ENCODE measurements at places on chromosomes 2 and 18.
A peak's percentile ranks its signal among the peaks of the same experiment; 100 is the strongest.

GRCh38 chr18:41604964-41605363 is 350.1 kb upstream of the PIK3C3 start:
- no peak for DNase-seq

DNA sequence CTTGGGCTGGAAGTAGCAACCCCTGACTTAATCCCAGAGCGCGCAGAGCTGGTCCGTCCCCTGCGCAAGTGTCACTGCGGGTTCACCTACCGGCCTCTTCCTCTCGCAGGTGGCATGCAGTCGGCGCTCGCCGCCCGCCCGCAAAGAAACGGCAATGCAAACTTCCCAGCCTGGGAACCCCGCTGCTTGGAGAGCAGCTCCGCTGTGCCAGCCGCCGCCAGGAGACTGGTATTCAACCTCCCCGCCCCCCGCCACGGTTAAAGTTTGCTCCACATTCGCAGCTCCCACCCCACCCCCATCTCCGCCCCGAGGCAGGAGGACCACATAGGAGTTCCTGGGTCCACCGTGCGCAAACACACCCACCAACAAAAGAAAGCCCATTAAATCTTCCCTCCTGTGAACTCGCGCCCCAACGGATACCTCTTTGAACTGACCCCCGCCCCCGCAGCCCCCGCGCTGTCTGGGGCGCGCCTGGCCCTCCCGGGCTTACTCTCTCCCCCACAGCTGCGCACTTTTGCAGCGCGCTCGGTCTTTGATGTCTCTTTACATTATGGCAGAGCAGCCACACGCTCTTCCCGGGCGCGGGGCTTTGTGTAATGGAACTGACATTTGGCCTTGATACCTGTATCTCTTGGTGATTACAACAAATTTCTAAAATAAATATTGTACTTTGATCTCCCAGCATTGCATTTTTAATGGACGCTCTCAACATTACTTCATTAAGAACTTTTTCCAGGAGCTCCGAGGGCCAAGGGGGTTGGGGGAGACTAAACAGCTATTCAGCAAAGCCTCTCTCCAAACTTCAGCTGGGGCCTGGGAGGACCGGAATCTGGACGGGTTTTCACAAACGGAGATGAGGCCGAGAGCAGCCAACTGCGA is 3.1 kb upstream of the SP5 start:
- no peak for DNase-seq

- DNase-seq = no peak
These were observed 38.3 kb upstream of the RAPGEF4 start for GRCh38 chr2:172697296-172697695.

DNA sequence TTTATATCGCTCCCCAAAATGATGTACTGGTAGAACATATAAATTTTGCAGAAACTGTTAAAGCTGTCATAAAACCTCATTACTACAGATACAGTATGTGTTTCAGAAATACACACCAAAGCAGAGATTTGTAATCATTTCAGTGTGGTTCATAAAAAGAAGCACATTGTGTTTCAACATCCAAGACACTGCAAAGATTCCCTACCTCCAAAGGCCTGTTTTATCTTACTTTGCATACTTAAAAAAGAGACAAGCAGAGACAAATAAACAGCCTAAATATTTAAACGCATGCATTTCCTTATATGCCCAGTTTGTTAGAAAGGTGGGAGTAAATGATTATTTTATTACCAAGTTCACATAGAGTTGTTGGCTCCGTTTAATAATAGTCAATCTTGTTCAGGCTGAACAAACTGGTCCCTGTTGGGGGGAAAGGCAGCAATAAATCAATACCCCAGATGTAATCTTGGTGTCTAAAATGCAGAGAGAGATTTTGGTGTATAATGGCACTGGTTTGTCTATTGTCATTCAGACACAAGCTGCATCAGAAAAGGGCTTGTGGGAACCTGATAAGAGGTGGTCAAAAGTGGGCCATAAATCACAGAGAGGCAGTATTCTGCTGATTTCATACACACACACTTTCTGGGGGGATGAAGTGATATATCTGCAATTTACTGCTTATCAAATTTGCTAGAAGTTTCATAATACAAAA is 321.4 kb upstream of the ETAA1 start:
- DNase-seq = no peak

GRCh38 chr2:83063933-83064332 is 1395.1 kb downstream of the SUCLG1 start:
- DNase-seq = no peak

DNA sequence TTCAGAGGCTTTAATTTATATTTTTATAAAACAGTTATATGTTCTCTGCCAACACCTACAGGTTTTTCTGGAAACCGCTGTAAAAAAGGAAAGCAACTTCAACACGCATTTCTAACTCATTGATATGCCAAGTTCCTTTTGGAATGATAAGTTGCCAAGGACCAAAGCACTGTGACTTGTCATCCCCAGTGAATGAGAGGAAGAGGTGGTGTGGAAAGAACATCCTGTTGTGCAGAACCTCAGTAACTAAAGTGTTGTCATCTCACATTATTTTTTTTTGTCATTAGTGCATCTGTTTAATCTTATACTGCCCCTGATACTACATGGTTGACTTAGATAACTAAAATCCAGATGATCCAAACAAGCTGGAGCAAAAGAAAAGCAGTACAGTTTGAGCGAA is 96.0 kb upstream of the NEUROD1 start:
- no peak for DNase-seq

DNA sequence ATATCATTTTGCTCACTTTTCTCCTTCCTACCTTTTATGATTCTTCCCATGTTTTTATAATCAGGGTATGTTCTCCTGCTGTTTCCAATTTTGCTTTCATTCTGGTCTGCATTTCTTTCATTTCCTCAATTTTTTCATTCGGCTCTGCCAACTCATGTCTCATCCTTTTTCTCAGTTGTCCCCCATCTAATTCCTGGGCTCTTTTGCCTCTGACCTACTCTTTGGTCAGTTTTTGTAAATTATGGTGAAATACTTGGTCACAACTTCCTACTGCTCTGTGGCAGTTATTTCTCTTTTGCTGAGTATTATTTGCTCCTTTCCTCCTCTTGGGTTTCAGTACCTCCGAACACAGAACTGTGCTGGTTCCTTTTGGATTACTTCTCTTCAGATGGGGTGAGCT is 27.5 kb downstream of the MYO7B start:
- no peak for DNase-seq

DNA sequence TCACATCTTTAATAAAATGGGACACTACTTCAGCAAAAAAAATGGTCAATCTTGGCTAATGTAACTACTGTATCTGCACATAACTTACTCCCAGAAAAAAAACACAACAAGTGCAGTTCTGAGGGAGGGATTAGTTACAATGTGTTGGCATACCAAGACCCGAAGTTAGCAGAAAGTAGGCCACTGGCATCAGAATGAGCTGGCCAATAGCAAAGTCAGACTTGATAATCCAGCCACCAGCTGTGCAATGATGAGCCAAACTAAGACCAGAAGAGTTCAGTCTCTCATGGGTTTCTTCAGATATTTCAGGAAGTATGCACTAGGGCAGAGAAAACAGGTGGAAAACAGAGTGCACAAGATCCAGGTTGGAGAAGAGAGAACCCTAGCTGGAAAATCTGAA is 65.3 kb downstream of the OLA1 start:
- no peak for DNase-seq

- no peak for DNase-seq
These were observed 34.2 kb downstream of the ABCA12 start for GRCh38 chr2:215104226-215104625.

DNA sequence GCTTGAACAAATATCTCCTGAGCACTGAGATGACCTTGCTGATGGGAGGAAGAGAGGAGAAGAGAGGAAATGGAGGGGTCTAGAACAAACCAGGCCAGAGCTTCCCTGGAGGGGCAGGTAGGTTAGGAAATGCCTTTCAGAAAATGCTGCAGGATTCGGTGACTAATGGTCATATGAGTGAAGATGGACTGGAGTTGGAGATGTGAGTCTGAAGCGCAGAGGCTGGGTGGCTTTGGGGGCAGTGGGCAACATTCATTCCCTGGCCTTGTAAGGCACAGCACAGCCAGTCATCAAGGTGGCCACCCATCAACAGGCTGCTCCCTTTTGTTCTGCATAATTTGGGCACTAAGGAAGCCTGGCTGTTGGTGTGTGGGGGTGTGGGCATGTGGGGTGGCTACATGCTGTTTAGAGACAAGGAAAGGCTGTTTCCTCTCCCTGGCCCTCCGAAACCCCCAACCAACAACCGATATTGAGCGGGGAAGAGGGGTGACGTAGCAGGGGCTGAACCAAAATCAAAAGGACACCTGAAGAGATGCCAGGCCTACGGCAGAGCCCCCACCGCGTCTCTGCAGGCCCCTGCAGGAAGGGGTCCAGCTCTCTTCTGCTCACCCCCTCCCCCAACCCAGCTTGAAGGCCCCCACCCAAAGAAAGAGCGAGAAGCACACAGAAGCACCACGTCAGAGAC is 1.5 kb downstream of the SLC30A3 start:
- DNase-seq = no peak

GRCh38 chr2:76752506-76752905 is 769.7 kb downstream of the LRRTM4 start:
- DNase-seq = no peak

- DNase-seq = no peak
These were observed 62.8 kb upstream of the RNF152 start for GRCh38 chr18:61955644-61956043.

DNA sequence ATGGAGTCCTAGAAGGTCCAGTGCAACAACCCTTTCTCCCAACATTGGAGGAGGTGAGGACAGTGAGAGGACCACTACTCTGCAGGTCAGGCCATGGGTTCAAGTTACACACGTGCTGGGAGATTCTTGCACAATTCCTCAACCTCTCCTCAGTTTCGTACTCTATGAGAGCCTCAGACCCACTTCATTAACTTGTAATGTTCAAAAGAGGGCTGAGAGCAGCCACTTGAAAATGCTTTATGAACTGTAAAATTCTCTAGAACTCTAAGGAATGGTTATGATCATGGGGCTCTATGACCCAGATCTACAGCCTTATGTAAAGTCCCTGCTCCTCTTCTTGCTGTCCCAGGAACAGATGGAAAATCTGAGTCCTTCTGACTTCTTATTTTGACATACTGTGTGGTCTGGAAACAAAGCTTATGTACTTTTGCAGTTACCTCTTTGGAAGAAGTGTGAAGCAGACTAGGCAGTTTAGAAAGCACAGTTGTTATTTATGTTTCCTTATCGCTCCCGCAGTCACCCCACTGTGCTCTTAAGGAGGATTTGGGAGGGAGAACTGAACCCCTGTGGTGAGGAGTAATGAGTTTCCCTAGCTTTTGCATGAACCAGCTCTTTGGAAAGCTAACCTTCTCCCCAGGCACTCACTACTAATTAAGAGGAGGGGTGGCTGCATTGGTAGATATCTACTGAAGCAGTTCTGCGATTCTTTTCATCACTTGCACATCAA is 296.6 kb downstream of the LRRTM1 start:
- no peak for DNase-seq

- peak; percentile 28 for DNase-seq
These were observed 40.1 kb upstream of the AKAIN1 start for GRCh38 chr18:5237083-5237722.

GRCh38 chr2:106991866-106992265 is 105.9 kb upstream of the ST6GAL2 start:
- DNase-seq = no peak

DNA sequence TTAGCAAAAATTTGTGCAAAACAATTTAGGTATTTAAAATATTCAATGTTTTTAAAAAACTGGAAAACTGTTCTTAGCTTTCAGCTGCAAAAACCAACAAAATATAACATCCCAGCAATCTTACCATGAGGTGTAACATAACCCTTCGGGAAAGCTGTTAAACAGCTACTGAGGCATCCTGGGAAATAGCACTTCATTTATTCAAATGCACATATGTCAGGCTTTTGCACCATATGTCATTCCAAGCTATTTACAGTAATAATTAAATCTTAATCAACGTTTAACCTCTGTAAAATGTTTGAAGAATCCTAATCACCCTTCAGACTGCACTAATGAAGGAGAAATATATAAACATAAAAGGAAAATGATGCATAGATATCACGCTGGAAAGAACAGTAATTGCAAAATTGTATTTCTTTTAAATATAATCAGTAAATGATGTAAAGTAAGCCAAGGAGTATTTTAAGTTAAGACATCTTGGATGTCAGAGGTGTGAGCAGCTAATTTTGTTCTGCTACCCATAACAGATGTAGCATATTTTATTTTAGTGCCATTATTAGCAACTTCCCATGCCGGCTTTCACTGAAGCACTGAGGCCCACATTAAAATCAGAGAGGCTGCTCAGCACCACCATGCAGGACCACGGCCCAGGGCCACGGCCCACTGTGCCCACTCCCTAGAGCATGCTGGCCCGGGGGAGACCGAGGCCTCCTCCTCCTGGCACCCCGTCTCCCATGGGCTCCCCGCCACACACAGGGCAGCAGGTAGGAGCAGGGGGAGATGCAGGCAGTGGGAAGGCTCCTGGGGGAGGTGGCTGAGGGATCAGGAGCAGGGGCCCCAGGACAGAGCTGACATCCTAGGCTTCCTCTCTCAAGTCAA is 30.9 kb downstream of the EMX1 start:
- DNase-seq = no peak

- DNase-seq = no peak
These were observed 2.8 kb downstream of the SNORC start for GRCh38 chr2:232872826-232873225.

DNA sequence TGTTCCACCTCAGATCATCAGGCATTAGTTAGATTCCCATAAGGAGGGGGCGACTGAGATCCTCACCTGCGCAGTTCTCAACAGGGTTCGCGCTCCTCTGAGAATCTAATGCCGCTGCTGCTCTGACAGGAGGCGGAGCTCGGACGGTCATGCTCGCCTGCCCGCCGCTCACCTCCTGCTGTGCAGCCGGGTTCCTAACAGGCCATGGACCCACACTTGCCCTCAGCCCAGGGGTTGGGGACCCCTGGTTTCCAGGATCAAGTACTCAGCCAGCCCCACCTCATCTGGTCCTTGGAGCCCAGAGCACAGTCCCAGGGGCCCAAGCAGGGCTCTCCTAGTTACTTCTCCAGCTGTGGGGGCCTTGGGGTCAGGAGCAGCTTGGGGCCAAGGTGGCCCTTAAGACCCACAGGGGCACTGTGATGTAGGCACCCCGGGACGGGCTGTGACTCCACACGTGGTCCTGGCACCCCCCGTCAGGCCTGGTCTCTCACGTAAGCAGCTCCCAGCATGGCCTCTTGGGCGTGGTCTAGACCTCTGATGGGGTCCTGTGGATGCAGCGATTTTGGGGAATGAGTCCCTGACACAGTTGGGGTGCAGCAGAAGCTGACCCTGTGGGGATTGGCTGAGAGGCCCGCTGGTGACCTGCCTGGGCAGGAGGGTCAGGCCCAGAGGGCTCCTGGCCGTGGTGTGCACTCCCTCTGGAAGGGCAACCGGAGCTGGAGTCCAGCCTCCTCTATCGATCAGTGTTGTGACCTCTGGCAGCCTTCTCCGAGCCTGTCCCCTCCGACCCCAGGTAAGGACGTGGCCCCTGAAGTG is 28.3 kb upstream of the OTOS start:
- no peak for DNase-seq

GRCh38 chr2:166067229-166067628 is 60.6 kb downstream of the SCN1A start:
- no peak for DNase-seq

GRCh38 chr2:25230198-25230947 is 62.0 kb upstream of the POMC start:
- no peak for DNase-seq

- DNase-seq = no peak
These were observed 67.9 kb upstream of the NOL4 start for GRCh38 chr18:34292594-34292993.

- peak; percentile 68 for DNase-seq
These were observed 7.5 kb downstream of the C2orf49 start for GRCh38 chr2:105344704-105345345.

GRCh38 chr18:30044496-30044895 is 998.0 kb downstream of the DSC3 start:
- no peak for DNase-seq

All from fibroblast of lung (primary cell).